Progenitor cell of endocrine pancreas (in vitro differentiated cells): ENCODE measurements at places on chromosomes 2 and 18.

- DNase-seq = no peak
Measured at GRCh38 chr2:179470992-179471391, 206.4 kb upstream of the SESTD1 start.

DNA sequence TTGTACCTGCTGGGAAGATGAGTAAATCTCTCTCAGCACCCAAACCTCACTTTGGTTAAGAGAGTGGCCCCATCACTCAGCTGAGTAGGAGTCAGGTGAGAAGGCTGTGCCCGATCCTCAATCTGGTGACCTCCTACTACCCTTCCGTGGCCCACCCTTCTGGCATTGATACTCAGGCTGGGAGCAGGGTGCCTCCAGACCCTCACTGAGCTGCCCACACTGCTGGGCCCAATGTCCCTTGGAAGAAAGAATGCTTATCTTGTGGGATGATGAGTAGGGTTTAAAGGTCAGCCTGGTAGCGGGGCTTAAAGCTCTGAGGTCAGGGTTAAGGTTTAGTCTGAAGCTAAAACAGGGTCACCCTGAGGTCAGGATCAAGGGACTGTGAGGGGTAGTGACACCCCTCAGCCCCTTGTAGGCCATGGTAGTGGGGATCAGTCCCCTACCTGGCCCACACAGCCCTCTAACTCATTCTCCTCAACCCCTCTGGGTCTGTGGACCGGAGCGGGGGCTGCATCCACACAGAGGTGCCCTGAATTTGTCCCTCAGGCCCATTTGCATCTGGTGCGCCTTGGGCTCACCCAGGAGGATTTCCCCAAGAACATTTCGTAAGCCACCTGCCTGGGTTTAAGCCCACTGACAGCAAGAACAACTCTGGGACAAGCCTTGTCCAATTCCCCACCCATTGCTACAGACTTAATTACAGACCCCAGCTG lies 123.8 kb downstream of the CYP26B1 start:
- peak; percentile 2 for DNase-seq

- DNase-seq = no peak
Measured at GRCh38 chr18:47389210-47389609, 137.8 kb upstream of the SKOR2 start.

GRCh38 chr2:168044176-168044575 lies 203.2 kb downstream of the STK39 start:
- no peak for DNase-seq

GRCh38 chr18:23228102-23229061 lies 93.1 kb downstream of the CABLES1 start:
- DNase-seq = no peak

DNA sequence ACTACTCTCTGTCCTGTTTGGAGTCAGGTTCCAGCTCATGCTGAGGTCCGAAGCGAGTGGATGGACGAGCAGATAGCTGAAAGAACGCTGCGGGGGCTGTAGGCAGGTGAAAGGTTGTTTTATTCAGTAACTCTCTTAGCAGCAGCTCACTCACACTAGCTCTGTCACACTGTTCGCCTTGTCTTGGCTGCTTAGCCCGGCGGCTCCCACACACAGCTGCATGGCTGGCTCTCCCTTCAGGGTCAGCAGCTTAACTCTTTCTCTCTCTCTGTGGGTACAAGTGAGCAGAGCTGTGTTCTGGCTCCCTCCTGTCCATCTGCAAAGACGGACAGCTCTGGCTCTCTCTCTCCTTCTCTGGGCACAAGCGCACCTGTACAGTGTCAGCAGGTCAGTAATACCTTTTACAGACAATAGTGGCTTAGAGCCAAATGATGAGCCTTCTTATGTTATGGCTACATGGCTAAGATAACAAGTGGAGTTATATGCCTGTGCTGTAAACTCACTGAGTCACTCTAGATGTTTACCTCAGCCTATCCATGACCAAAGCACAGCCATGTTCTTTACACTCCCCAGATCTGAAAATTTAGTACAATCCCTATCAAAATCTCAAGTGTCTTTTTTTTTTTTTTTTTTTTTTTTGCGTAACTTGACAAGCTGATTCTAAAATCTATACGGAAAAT lies 149.3 kb downstream of the GALNT1 start:
- no peak for DNase-seq

DNA sequence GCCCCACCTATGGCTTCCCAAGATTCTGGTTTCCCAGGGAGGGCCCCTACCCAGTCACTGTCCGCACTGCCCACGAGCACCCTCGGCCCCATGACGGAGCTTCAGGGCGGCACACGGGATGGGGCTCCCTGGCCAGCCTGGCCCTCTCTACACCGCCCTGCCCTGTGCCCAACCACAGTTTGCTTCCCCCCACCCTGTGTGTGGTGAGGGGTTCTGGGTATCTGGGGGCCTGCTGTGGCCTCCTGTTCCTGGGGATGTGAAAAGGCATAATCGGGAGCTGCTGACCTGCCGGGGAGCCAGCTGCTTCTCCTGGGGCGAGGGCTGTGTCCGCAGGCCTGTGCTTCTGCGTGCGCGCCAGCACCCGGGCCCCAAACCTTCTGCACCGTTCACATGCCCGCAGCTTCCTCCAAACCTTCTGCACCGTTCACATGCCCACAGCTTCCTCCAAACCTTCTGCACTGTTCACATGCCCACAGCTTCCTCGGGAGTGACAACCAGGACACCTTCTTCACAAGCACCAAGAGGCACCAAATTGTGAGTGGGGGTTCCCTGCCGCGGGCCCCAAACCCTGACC lies 12.4 kb downstream of the ANO7 start:
- DNase-seq = no peak
